ENCODE measurements at places on chromosomes 6 and 20.

DNA sequence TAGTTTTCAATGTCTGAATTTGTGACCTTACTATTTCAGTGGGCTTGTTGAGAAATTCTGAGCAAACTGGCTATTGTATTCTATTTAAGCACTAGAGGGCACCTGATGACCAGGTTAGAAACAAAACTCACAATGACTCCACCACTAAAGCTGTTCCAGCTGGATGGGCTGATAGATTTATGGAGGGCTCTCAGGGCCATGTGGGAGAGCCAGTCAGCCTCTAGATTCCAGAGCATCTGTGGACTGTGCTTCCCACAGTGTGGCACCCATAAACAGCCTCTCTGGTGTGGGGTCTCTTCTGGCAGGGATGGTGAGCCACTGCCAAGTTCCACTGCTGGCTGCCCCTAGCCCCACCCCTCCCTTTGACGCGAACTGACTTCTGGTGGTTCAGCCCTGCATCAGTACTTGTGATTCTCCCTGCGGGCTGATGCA is 29.2 kb downstream of the C6orf58 start:
- peak; percentile 50 for DNase-seq

DNA sequence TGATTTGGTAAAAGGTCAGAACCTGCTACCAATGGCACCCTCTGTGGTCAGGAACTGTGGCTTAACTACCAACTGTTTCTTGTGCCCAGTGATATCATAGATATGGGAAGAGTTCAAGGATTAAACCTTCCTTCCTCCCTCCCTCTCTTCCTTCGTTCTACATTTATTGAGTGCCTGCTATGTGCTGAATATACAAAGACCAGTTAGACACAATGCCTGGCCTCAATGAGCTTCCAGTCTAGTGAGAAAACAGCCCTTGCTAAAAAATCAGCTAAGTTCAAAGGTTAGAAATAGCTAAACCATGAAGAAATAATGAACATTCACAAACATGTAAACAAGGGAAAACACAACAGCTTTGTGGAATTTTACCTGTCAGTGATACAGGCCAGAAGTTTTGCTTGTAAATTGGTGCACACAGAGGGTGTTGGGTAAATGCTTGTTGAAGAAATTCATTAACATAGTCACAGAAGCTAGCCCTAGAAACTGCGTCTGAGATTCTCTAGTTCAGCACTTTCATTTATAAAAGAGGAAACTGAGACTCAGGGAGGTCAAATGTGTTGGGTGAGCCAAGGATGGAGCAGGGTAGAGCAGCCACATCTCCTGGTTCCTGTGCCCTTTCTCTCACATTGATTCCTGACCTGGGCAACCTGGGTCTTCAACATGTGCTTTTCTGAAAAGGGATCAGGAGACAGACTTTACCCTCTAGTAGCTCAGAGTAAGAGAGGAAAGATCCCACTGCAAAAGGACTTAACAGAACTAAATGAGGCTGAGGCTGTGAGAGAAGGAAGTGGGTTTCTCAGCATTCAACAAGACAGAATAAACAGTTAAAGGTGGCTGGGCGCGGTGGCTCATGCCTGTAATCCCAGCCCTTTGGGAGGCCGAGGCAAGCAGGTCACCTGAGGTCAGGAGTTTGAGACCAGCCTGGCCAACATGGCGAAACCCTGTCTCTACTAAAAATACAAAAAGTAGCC is 14.4 kb upstream of the FOXO3 start:
- peak; percentile 50 for DNase-seq

GRCh38 chr20:35564905-35565304 is 23.0 kb downstream of the ERGIC3 start:
- no peak for DNase-seq

- DNase-seq: no peak
These were observed 83.1 kb upstream of the MAP7 start for GRCh38 chr6:136633355-136633754.

DNA sequence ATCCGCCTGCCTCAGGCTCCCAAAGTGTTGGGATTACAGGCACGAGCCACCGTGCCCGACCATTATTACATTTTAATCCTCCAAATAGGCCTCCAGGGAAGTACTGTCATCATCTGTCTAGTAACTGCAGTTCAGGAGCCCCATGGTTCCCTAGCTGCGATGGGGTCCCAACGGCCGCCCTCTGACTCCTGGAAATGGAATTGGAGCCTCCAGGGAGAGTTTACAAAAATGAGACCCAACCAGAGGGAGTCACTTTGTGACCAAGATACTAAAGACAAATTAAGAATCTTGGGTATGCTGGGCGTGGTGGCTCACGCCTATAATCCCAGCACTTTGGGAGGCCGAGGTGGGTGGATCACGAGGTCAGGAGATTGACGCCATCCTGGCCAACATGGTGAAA is 36.7 kb downstream of the TFAP2C start:
- DNase-seq: no peak

DNA sequence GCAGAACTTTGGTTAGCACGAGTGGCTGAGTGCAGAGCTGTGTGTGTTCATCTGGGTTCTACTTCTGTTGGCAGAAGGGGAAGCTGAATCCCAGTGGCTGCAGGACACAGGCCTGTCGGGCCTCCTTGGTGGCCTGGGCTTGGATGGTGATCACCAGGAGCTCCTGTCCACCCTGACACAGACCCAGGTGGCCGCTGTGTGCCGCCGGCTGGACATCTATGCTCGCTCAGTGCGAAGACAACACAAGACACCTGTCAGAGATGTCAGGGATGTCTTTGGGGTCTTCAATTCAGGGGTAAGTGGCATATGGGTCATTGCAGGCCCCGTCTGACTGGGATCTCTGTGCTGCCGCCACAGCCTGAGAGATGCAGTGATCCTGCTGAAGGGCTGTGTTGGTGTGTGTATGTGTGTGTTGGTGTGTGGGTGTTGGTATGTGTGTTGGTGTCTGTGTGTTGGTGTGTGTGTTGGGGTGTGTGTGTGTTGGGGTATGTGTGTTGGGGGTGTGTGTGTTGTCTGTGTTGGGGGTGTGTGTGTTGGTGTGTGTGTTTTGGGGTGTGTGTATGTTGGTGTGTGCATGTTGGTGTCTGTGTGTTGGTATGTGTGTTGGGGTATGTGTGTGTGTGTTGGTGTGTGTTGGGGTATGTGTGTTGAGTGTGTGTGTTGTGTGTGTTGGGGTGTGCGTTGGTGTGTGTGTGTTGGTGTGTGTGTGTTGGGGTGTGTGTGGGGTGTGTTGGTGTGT is 25.5 kb downstream of the ARHGAP40 start:
- DNase-seq: no peak

Measured in myocyte (in vitro differentiated cells).